Umbilical cord (tissue), 2 donors: ENCODE measurements at places on chromosomes 3 and 15.

GRCh38 chr3:56800130-56800831 is 1.5 kb downstream of the ARHGEF3 start:
- DNase-seq: peak; percentile 36

DNA sequence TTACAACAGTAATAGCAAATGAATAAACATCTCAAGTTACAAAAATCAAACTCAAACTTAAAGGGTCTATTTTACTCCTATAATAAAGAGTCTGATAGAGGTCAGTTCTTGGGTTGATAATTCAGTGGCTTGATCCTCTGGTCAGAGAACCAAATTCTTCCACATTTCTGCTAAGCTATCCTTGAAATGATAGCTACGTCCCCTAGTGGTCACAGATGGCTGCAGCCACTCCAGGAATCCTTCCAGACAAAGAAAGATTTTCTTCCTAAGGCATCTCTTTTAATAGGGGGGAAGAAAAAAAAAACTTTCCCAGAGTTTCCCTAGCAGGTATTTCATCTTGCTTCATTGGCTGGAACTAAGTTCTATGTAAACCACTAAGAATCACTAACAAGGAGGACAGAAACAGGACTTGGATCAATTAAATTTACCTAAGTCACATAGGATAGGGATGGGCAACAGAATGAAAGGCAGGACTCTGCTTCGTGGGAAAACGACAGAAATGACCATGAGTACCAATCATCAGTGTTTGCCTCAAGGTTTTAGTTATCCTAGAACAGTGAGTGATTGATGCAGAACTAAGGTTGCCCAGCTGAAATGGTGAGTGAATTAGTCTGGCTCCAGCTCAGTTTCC is 160.7 kb downstream of the STAC start:
- no peak for DNase-seq

DNA sequence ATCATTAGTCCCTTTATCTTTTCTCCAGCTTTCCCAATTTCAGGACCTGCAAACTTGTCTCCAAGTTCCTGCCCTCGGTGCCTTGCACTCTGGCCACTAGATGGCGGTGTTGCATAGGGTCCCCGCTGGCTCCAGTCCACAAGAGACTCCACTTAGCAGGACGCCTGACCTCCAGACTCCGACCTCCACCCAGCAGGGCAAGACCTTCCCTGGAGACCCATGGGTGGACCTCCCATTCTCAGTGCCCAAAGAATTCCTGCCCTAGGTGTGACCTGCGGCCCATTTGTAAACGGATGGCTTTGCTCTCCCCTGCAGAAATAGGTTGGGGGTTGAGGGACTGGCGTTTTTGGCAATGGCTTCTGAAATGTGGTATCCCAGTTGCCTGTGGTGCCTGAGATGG is 82.6 kb downstream of the LSM3 start:
- DNase-seq: peak; percentile 77

GRCh38 chr15:92541291-92542200 is 114.0 kb downstream of the FAM174B start:
- DNase-seq: no peak

- DNase-seq: no peak
Observed at GRCh38 chr15:89171136-89172072, 50.0 kb downstream of the RLBP1 start.

- DNase-seq: peak; percentile 76
Observed at GRCh38 chr15:35306361-35306981, 221.4 kb upstream of the NANOGP8 start.
